ENCODE measurements at places on chromosomes 12 and 14.

GRCh38 chr14:99309220-99309766, 37.3 kb upstream of the BCL11B start:
- no peak for DNase-seq

DNA sequence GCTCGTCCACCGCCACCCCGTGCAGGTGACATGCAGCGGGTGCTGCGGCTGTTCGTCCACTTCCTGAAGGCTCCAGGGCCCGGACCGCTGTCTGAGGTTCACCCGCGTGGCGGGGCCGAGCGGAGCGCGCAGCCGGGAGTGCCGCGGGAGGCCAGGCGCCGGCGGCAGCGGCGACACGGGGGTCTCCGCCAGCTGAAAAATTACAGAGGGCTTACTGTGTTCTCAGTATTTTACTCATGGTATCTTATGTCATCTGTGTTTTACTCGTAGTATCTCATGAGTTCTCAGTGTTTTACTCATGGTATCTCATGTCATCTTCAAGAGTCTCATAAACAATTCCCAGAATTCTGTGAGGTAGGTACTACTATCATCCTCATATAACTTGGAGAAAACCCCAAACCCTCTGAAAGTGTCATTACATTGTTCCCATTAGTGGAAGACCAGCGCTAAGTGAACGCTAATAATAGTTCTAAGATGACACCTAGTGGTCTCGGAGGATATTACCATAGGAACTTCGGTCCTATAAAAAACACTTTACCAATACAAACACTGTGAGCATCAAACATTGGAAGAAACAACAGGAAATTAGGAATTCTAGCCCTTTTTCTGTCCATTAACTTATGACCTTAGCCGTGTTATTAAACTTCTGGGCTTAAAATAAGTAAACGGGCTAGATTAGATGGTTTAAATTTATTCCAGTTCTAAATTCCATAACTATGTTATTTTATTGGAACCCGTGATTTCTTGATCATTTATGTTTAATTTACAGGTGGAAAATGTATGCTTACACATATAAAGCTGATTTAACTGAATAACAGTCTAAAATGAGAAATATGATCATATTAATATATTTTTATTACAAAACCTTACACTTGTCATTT, 32.4 kb downstream of the AK7 start:
- DNase-seq: no peak

- no peak for DNase-seq
Observed at GRCh38 chr14:102055181-102055901, 31.5 kb downstream of the HSP90AA1 start.

- no peak for DNase-seq
Observed at GRCh38 chr12:120136093-120136770, 19.7 kb upstream of the RAB35 start.

DNA sequence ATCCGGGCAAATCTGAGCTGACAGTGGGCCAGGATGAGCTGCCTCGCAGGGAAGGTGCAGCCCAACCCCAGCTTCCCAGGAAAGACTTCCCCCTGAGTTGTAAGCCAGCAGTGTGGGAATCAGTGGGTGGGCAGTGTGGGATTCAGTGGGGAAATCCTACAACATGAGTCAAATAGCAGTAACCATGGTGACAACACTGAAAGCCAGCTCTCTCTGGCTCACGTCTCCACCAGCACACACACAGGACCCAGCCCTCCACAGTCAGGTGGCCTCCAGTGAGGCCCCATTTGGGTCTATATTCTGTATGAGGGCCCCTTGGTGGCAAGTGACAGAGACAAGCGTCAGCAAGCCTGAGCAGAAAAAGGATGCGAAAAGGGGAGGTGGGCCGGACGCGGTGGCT, 6.0 kb upstream of the LGALS3 start:
- no peak for DNase-seq

- DNase-seq: no peak
Observed at GRCh38 chr12:122793685-122794106, 19.3 kb downstream of the CCDC62 start.

GRCh38 chr12:51323966-51324895, at the start of gene BIN2:
Gene BIN2, minus strand, starts transcription at chr12:51324174. Its CDS starts 72 bp downstream, at chr12:51324102.
- no peak for DNase-seq

GRCh38 chr14:20668969-20669368, 15.4 kb upstream of the RNASE4 start:
- no peak for DNase-seq

DNA sequence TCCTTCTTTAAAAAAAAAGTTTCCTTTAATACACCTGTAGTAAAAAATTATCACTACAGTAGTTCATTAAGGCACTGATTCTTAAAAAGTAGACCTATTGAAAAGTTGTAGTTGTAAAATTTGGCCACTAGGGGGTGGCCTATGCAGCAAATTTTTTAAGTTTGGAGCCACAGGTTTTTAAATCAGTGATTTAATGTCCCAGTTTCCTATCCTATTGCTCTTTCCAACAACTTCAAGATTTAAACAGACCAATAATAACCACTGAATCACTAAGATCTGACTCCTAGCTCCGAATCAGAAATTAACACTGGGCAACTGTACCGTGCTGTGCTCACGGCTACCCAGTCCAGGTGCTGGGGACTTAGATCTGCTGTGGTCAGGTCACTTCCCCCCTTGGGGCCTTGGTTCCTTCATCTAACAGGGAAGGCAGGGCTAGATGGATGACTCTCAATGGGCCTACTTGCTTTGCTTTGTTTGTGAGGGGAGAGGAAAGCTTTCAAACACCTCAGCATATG, 279.3 kb downstream of the MED13L start:
- no peak for DNase-seq

- DNase-seq: no peak
Observed at GRCh38 chr12:45131506-45131905, 80.6 kb upstream of the DBX2 start.

DNA sequence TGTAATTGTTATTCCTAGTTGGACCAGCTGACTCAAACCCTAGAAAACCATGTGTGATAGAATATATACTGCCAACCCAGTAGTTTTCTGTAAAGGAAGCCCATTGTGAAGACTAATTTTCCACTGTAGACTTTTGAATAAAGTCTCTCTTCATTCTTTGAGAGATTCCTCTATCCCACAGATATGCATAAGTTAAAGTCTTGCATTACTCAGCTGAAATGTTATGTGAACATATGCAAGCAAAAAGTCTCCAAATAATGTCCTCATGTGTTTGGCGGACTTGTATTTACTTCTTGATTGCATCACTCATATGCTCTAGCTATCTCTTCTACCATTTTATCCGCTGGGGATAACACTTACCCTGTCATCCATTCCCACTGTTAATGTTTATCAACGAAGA, 35.1 kb upstream of the OTOGL start:
- no peak for DNase-seq

DNA sequence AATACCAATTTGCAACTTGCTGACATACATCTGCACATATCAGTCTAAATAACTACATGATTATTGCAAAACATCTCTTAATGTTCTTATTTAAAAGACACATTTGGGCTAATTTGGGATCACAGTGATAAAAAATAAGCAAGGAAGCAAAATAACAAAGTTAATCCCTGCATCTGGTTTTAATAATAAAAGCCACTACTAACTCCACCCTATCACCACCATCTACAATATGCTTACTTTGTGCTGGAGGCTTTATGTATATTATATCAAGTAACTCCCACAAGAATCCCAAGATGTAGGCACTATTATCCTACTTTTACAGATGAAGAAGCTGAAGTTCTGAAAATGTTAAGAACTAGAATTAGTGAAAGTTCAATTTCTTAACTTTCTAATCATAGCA, 45.7 kb downstream of the TAOK3 start:
- no peak for DNase-seq

DNA sequence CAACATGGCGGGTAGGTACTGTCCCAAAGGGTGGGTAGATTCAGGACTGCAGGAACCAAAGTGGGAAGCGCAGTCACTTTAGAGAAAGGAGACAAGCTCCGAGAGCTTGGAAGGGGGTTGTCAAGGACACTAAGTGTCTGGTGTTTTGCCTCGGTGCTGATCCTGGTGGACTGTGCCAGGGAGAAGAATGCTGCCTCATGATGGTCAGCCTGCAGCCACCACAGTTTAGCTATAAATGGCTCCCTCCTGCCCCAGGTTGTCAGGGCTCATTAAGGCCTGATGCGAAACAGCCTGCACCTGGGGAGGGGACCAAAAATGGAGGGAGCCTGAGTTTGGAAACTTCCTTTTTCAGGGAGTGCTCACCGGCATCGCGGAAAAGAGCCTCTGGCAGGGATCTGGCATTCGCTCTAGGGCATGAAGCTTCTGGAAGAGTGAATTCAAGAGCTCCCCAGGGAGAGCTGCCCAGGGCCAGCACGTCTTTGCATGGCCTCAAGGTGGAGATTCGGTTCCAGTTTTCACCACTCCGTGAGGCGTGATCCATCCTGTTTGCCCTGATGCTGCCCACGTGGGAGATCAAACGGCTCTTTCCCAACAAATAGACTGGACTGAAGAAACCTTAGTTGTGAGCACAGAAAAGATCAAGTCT, 164.0 kb downstream of the FOXN3 start:
- no peak for DNase-seq

GRCh38 chr12:45093051-45093450, 42.2 kb upstream of the DBX2 start:
- no peak for DNase-seq

DNA sequence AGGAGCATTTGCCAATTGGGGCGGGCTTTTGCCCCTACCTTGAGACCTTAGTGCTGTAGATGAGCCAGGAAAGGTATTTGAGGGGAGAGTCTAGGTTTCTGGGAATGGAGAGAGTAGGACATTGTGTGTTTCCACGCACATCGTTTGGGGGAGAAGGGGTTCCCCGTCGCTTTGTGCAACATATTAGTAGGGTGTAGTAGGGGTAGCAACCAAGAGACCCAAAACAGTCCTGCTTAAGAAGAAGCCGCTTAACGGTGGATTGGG, 694 bp upstream of the PTGES3 start:
- DNase-seq: no peak

GRCh38 chr12:31745242-31745641, 16.4 kb upstream of the AMN1 start:
- no peak for DNase-seq

- DNase-seq: no peak
Observed at GRCh38 chr14:88791252-88791621, 1.5 kb downstream of the EML5 start.

DNA sequence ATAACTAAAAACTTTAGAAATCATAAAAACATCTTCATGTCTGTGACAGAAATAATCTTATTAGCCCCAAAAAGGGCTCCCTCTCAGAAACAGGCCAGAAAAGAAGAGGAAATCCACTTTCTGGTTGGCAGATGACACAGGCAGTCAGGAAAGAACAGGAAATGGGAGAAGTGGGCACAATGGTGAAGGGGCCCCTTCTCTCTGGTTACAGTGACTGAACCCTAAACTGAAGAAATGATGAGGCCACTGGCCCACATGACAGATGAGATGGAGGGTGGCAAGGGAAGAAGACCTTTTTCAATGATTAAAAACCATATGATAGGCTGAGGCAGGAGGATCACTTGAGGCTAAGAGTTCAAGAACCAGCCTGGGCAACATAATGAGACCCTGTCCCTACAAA, 21.1 kb downstream of the TCTN1 start:
- no peak for DNase-seq

DNA sequence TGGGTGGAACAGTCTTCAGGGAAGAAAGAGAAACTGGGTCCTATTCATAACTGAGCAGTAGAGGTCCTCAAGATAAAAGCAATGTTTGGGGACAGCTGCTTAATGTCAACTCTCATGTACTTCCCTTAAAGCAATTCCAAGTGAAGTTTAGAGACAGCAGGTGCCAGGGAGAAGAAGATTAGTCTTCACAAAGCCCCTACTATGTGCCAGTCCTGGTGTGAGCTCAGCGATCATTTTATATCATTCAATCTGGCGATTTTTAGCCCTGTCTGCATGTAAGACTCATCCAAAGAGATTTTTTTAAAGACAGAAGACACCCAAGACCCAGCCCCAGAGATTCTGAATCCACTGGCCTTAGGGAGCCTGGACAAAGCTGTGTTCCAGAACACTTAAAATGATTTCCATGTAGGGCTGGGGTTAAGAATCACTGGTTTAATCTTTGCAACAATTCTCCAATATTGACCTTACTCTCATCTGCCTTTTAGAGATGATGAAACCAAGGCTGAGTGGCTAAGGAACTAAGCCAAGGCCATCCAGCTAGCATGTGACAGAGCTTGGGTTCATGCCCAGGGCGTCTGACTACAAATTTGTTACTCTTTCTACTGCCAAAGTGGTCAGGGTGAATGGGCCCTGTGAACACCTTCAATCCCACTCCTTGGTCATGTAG, 404.5 kb upstream of the TBX3 start:
- DNase-seq: no peak

- DNase-seq: no peak
Observed at GRCh38 chr12:112029301-112029700, 16.1 kb downstream of the ERP29 start.
